CD4-positive, alpha-beta T cell treated with Interleukin-10 for 1 hour (primary cell): ENCODE measurements at places on chromosomes 5 and 9.

DNA sequence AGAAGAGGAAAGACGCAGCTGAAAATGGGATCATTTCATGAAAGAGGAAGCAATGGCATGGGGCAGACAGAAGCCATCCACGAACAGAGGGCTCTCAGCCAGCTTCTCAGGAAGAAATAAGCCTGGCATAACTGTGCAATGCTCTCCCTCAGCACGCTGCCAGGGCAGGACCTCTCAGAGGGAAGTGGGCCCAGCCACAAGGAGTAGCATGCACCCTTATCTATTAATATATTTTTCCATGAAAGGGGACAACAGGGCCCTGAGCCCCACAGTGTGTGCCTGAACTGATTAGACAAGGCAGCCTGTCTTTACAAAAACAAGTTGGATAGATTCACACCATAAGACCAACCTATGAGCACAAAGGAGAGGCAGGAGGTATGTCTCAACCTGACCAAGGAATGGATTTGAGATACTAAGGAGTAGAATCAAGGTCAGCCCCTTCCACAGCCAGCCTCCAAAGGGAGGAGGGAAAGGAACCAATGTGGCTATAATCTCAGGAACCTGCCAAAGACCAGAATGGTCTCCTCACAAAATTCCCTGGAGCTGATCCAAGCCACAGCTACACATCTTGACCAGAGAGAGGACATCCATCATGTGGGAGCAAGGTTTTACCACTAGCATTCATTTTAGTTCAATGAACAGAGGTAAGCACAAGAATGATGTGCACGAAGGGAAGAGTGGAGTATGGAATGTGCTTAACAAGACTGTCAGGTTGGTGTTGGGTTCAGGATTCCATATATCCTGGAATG lies 154.8 kb downstream of the SIL1 start:
- no peak for DNase-seq

- no peak for DNase-seq
These were observed 78.8 kb downstream of the CFAP90 start for GRCh38 chr5:7772141-7772540.

DNA sequence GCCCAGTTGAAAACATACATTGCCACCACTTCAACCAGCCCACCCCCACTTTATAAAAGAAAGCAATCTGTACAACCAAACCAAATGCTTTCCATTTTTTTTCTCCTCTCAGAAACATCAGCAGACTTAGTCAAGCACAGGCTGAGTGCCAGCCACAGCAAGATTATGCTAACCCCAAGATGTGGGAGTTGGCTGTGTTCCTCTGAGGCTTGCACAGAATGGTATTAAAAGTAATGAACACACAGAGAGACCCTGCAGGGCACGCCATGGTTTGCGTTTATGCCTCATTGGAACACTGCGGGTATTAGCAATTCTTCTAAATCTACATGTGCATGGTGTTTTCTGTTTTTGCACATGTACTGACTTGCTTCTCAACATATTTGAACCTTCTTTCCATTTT lies 419.9 kb upstream of the GRAMD2B start:
- no peak for DNase-seq

GRCh38 chr9:79286992-79287707 lies 284.6 kb upstream of the TLE4 start:
- DNase-seq = no peak

DNA sequence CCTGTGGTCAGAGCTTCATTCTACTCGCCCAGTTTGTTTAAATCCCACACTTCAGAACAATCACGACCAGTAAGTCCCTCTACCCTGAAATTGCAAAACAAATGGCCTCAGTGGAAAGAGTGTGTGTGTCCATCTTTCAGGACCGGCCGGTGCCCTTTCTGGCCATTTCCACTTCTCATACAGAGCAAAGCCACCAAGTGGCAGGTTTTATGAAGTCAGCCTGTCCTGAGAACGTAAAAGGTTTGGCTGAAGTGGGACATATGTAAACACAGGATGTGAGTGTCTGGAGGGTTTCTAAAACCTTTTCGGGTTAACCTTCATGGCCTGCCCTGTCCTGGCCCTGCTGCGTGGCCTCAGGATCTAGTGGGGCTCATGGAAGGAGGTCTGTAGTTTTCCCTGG lies 24.7 kb downstream of the NXNL2 start:
- DNase-seq = no peak

DNA sequence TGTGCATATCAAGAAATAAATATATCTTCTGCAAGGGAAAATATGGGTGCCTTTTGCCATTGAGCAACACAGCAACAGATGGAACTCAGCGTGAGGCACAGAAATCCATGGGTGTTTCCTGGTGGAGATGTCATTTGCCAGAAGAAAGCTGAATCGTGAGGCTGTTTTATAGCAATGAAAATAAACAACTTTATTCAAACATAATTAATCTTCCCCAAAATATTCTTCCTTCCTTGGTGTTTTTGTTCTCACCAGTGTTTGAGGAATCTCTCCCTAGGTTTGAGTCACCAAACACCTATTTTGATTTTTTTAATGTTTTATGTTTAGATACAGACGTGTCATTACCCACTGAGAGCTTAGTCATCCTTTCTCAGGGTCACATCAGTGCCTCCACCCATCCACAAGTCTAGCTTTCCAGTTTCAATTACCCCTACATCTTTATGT lies 65.8 kb upstream of the PAPPA start:
- no peak for DNase-seq

GRCh38 chr9:133246562-133246961 lies 28.4 kb downstream of the ABO start:
- DNase-seq = no peak

GRCh38 chr5:1657161-1657741 lies 133.5 kb upstream of the LPCAT1 start:
- DNase-seq = no peak

- DNase-seq = no peak
These were observed 146.3 kb upstream of the POU5F2 start for GRCh38 chr5:93887678-93888077.

DNA sequence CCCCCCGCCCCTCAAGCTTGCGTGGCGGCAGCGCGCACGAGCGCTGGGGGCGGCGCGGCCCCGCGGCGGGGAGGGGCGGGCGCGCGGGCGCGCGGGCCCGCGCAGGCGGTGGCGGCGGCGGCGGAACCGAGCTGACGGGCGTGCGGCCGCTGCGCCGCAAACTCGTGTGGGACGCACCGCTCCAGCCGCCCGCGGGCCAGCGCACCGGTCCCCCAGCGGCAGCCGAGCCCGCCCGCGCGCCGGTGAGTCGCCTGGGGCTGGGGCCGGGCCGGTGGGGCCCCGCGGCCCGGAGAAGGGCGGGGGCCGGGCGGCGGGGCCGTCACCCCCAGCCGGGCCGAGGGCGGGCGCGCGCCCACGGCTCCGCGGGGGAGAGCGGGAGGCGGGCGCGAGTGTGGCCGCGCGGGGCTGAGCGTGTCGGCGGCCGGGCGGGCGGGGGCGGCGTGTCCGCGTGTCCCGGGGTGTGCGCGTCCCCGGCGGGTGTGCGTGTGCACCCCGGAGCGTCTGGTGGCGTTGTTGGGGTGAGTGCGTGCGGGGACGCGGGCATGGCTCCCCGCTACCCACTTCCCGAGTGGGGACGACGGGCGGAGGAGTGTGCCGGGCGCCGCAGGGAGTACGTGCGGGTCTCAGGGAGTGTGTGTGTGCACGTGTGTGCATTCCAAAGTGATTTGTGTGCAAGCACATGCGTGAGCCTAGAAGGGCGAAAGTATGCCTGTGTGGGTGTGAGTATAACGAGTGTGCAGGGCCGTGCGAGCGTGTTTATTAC lies at the start of gene NEK6:
Gene NEK6, plus strand, starts transcription at position 106 of the 763 bp plus-strand sequence. CDS start 44,016 bp downstream, outside the sequence.
- DNase-seq = peak; percentile 62

GRCh38 chr5:178280631-178281030 lies 48.0 kb upstream of the PHYKPL start:
- DNase-seq = no peak

DNA sequence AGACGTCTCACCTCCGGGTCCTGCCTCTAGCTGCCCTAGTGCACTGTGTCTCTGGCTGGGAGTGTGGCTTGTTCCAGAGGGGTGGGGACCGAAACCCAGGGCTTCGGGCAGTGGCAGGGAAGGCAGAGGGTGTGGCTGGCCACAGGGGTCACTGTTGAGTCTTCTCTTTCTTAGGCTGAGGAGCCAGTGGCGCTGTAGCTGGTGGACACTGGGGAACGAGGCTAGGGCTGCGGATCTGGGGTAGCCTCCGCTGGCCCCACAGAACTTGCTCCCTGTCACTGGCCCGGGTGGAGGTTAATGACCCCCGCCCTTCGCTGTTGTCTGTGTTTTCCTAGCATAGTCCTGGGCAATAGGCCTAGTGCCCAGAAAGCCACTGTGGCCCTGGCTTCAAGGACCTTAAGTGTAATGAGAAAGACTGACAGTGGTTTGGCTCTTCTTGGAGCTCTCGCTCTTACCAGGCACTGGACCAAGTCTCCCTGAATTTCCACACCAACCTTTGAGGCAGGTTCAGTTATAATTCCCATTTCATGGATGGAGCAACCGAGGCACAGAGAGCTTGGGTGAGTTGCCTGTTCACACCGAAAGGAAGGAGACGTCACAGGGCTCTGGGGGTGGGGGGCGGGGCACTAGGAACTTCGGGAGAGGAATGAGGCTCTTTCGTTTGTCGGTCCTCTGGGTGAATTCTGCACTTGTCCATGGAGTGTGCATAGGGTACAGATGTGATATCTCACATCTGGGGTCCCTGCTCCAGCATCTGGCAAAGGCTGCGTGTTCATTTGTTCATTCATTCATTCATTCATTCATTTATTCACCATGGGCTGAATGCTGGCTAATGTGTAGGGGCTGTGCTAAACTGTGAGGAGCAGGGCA lies 4.8 kb upstream of the IER5L start:
- DNase-seq = no peak

GRCh38 chr5:156680831-156681230 lies 169.3 kb upstream of the PPP1R2B start:
- DNase-seq = no peak

- no peak for DNase-seq
These were observed 87.0 kb upstream of the ATG10 start for GRCh38 chr5:81884871-81885270.

DNA sequence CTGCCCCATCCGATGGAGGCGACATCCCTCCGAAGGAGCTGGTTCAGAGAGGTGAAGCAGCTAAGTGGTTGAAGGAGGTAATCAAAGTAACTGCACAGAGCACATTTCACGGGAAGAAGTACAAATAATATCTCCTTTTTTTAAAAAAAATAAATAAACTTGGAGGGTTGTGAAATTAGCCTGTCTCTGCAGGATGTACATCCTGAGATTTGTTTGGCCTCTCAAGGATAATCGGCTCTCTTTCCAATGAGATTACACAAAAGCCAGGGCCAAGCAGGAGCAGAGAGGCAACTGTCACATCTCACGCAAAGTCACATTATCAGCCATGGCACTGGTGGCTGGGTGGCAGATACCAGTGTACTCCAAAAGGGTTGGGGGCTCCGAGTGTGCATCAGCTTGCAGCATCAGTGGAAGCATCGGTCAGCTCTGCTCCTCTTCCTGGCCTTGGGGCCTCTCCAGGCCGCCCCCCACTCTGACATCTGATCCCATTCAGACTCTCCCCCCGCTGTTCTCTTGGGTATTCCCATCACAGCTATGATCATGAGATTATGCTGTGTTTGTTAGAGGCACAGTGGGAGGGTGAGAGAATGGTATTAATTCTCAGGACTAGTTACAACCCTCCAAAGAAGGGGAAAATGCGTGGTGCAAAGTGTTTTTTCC lies 109.9 kb downstream of the UGCG start:
- no peak for DNase-seq

DNA sequence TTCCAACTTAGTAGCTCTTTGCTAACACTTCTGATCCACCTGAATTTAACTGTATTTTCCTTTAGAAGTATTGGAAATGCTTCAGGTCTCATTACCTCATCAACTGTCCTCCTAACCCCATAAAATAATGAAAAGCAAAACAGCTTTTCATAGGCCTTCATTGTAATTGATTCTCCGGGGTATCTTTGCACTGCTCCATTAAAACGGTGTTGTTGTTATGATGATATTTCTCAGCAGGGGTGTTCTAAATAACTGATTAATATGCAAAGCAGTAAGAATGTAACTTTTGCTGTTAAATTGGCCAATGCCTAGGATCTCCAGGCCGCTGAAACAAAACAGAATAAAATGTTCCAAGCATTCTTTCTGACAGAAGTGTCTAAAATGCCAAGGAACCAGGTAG lies 1983.2 kb downstream of the EFNA5 start:
- DNase-seq = no peak

GRCh38 chr5:113128082-113128481 lies 151.5 kb downstream of the DCP2 start:
- no peak for DNase-seq

DNA sequence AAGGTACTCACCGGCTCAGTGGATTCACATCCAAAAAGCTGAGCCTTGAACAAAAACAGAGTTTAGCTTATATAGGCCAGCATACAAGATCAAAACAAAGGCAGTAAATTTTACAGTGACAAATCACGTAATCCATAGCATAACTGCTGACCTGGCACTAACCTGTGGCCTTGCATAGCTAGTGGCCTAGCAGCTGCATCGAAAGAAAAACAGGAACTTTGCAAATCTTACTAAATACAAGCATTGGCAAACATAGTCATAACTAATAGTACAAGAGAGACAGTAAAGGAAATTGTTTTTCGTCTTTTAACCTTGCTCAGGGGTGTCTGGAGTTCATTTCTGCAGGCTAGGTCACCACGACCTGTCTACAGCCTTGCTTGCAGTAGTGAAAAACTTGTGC lies 4.8 kb downstream of the HSDL2 start:
- no peak for DNase-seq

- no peak for DNase-seq
These were observed 724.3 kb downstream of the PRELID2 start for GRCh38 chr5:145110834-145111233.

DNA sequence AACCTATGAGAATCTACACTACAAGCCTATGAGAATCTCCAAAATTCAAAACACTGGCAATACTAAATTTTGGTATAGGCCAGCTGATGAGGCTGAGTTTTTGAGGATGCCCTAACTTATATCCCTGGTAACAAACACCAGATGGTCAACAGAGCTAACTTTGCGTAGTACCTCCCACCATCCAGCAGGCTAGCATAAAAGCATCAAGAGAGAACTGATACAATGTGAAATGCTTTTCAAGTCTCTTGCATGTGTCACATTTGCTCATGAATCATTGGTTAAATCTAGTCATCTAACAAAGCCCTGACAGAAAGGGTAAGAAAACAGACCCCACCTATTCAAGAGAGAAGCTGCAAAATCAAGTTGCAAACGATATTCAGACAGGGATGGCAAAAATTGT lies 1609.7 kb upstream of the CDH9 start:
- no peak for DNase-seq

- DNase-seq = no peak
These were observed 76.4 kb upstream of the CKMT2 start for GRCh38 chr5:81156732-81157131.

GRCh38 chr5:5335700-5336264 lies 86.7 kb upstream of the ICE1 start:
- DNase-seq = no peak
